GM13976 (cell line): ENCODE measurements at places on chromosomes 4 and X.

DNA sequence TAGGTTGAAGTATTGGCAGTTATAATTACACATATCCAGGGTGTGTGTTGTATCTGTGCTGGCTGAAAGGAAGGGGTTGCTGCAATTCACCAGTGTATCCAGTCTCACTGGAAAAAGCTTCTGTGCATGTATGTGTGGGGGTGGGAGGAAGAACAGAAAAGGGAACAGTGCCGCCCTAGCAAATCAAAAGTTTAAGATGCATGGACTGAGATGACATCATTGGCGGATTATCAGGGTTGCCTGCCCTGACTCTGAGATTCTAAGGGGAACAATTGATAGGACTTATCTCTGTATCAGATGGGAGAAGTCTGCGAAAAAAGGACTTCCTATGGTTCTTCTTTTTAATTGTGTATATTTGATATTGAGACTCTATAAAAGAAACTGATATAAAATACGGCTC is 3.5 kb downstream of the SLC25A43 start:
- no peak for DNase-seq

DNA sequence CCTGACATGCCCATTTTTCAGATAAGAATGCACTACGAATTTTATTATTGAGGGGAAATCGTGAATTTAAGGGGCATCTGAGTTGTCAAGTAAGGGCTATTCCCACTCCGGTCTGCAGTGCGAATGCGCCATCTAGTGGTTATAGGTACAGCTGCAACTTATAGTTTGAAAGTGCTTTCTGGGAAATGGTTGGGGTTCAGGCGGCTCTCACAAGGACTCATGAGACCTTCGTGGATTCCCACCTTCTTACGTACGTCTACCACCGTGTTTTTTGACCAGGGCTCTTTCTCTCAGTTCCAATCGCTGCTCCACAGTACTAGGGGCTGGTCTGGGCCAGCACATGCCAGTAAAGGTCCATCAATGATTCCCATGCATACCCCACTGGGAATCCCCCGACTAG is 12.3 kb downstream of the MSL3 start:
- DNase-seq, result peak; percentile 64

DNA sequence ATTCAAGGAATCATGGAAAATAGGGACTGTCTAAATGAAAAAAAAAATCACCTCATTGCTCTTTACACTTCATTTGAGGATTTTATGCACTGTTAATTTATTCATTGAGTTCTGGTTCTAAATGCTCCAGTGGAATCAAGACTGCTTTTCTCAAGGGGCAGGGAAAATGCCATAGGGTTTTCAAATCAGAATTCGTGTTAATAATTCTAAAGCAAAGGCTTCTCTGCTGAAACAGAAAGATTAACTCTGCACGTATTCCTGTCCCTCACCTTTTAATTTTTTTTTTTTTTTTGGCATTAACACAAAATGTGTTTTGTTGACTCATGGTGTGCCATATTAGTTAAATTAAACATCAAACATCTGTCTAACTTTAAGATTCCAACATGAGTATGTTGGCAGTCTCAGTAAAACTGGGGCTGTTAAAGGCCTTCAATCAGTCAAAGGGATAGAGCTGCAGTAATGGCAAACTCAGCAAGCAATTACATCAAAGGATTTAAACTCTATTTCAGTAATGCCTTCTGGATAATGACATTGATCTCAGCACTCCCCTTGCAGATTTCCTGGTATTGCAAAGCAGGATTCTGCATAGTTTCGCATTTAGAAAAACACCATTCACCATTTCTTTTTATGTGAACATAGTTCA is 878.1 kb downstream of the RAPGEF2 start:
- DNase-seq, result no peak

DNA sequence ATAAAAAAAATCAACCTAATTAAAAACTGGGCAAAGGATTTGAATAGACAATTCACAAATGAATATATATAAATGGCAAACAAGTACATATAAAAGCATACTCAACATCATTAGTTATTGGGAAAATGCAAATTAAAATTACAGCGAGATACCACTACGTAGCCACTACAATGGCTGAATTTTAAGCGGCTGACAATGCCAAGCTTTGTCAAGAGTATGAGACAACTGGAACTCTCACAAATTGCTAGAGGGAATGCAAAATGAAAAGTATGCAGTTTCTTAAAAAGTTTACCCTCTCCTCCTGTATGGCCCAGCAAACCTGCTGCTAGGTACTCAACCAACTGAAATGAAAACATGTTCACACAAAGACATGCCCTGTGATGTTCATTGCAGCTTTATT is 34.8 kb downstream of the ZFP42 start:
- DNase-seq, result no peak

DNA sequence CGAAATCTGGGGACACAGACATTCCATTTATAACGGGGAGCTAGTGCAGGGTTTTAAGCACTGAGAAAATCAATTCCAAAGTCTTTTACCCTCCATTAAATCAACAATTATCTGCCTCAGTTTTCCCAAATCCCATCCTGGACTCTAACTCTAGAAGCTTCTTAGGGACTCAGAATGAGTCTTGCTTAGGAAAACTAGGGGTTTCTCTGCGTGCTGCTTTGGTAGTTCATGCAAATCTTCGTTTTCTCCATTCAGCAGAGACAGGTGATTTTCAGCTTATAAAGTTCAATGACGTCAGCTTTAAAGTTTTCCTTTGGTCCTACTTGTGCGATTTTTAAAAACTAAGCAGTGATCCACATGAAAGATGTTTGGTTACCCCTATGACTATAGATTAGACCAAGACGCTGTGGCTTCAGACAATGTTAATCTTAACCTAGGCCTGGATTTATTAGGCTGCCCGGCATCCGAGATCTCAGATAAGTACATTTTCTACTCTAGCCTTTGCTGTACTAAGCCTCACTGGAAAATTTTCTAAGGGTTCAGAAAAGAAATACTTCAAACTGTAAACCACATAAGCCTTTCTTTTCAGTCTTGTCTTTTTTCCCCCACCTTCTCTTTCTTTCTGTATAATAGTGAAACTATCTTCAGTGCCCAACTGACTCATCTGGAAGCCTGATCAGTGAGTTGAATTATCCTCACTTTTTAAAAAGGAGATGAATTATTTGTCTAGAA is 121.4 kb upstream of the GATB start:
- DNase-seq, result peak; percentile 46

DNA sequence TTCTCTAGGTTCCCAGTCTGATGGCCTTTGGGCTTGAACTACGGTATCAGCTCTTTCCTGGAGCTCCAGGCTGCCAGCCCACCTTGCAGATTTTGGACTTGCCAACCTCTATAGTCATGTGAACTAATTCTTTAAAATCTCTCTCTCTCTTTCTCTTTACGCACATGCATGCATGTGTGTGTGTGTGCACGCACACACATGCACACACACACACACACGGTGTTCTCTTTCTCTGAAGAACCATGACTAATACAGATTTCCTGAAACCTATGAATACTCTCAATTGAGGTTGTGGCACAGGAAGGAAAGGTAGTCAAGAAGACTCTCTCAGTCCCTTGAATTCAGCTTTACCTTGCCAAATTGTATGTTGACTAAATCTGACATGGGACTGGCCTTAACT is 6.2 kb upstream of the ZCCHC13 start:
- no peak for DNase-seq

DNA sequence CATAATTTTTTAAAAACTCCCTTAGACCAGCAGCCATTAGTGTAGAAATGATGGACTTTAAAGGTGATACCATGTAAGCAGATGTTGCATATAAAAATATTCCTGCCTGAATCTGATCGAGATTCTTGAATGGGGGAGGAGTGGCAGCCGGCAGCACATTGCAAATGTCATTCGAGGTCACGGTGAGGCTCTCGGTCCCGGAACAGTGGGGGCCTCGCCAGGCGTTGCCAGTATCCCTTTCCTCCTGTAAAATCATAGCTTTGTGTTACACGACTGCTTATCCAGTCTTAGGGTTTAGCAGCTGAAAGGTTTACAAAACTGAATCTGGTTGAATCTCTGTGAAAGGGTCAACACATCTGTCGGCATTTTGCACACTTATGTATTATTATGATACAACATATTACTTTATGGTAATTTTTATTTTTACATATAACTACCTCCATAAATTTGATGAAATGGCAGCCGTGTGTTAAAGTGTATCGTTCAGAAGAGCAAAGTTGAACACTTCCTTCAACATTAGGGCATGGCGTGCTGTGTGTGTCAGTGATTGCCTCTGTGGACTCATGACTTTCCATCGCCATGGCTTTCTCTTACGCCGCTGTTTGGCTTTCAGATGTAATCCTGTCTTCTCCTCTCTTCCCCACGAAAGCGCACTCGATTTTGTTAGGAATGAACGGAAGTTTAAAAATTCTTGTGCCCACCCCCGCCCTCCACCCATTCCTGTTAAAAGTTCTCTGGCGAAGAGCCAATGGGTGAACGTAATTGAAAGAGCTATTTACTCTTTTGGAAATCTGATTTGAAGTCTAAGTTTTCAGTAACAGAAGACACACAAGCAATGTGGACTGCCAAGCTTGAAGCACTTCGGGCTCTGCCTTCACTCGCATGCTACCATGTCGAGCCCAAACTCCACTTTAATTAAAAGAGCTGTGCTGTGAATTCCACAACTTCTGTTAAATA is 114.8 kb downstream of the STOX2 start:
- no peak for DNase-seq

GRCh38 chrX:16978193-16978984 is 31.9 kb downstream of the REPS2 start:
- no peak for DNase-seq

DNA sequence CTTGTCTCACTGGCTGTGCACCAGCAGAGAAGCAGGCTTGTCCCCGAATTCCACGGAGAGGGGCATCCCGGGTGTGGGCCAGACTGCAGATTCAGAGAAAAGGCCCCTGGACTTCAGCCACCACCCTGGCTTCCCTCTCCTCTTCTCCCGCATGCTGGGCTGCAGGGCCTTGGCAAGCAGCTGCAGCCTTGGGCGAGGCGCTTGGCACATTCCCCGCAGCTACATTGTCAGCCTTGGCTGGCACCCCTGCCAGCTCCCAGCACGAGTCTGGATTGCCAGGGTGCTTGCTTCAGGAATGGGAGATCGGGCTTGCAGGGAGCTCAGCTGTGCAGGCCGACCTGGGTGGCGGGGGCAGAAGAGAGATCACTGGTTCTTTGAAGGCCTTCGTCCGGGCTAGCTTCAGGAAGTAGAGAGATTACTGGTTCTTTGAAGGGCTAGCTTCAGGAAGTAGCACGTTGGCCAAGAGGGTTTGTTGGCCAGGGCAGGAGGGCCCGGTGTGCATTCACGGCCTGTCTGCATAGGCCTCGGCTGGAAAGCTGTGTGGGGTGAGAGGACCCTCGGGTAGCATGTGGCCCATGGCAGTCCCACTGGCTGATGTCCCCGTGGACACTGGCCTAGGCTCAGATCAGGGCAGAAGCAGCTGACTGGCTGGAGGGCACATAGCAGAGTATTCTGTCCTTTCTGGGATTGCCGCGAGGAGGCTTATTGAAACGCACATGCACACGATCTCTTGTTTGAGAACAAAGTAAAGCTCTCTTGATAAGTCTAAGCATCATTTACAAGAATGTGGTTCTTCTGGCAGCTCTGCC is 2.7 kb downstream of the ABCD1 start:
- DNase-seq, result no peak

GRCh38 chrX:94813541-94813940 is 1139.5 kb downstream of the FAM133A start:
- DNase-seq, result no peak

DNA sequence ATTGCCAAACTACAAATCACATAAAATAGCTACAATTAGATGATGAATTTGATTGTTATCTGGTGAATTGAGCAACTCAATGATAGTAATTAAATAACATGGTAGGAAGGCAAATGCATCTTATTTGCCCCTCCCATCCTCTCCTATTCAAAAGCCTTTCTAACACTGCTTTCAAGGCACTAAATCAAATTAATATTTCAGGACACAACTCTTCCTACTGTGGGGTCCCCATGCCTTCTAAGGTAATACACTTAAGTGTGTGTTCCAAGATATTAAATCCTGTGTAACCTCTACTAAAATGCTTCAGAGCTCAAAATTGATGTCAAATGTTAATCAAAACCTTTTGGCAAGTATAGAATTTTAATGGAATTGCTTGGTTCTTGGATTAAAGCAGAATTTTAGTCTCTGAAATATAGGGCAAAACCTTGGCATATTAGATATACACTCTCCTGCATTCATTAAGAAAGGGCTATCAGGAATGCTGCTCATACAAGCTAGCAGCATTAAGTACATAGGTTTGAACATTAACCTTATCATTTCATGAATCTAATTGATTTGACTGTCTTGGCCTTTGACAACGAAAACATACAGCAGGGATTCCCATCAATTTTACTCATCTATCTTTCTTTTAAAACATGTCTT is 371.8 kb upstream of the GALNTL6 start:
- no peak for DNase-seq

DNA sequence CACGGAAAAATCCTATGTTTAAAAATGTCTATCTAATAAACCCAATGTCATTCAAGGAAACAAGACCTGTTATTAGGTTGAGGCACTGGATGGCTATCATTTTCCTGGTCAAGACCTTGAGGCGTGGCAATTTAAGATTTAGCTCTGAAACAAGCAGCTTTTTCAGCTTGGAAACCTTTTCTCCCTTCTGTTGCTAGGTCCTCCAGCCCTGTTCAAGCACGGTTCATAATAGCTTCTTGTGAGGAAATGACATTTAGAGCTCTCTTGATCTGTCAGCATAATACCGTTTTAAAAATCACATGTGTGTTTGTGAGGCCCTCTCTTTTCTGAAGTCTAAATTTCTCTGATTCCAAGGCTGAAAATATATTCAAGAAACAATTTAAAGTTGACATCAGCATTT is 133.6 kb upstream of the GRPR start:
- no peak for DNase-seq

GRCh38 chr4:7169134-7169533 is 23.2 kb upstream of the SORCS2 start:
- no peak for DNase-seq

GRCh38 chr4:52877036-52877435 is 14.9 kb downstream of the RASL11B start:
- DNase-seq, result no peak

GRCh38 chr4:74543231-74543781 is 98.4 kb downstream of the AREG start:
- no peak for DNase-seq

DNA sequence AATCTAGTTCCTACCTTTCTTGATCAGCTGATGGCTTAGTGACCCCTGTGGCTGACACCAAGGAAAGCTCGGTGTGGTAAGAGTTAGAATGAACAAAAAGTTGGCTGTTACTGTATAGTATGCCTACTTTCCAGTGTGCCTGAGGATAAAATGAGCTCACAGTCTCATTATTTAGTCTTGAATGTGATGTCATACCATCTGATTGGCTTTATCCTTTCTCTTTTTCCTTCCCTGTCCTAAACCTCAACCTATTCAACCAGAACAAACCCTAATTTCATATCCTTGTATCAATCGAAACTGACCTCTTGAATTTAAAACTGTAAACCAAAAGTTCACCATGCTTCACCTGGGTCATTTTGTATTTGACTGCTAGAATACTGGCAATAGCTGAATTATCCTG is 156.4 kb downstream of the PPARGC1A start:
- no peak for DNase-seq

- DNase-seq, result no peak
Measured at GRCh38 chr4:4415806-4416805, 29.2 kb downstream of the NSG1 start.

GRCh38 chr4:67746797-67747495 is 7.2 kb downstream of the GNRHR start:
- peak; percentile 18 for DNase-seq

GRCh38 chr4:71524756-71525155 is 185.9 kb downstream of the SLC4A4 start:
- DNase-seq, result no peak
